ENCODE measurements at places on chromosomes 11 and 22.

- DNase-seq, result no peak
Measured at GRCh38 chr11:123145661-123146060, 49.4 kb downstream of the CLMP start.

DNA sequence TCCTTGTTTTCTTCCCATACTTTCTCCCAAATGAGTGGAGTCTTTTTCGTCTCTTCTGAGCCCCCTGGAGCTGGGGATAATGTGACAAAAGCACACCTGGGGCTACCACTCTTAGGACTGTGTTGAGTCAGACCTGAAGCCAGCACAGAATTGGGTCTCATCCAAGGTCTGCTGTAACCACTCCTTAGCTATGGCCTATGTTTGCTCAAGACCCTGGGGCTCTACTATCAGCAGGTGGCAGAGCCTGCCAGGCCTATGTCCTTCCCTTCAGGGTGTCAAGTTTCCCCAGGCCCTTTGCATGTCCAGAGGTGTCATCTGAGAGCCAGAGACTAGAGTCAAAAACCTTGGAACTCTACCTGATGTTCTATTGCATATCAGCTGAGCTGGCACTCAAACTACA, 335.7 kb downstream of the DDX10 start:
- DNase-seq, result peak; percentile 2

- no peak for DNase-seq
Measured at GRCh38 chr11:45149483-45150056, 3.1 kb downstream of the PRDM11 start.

DNA sequence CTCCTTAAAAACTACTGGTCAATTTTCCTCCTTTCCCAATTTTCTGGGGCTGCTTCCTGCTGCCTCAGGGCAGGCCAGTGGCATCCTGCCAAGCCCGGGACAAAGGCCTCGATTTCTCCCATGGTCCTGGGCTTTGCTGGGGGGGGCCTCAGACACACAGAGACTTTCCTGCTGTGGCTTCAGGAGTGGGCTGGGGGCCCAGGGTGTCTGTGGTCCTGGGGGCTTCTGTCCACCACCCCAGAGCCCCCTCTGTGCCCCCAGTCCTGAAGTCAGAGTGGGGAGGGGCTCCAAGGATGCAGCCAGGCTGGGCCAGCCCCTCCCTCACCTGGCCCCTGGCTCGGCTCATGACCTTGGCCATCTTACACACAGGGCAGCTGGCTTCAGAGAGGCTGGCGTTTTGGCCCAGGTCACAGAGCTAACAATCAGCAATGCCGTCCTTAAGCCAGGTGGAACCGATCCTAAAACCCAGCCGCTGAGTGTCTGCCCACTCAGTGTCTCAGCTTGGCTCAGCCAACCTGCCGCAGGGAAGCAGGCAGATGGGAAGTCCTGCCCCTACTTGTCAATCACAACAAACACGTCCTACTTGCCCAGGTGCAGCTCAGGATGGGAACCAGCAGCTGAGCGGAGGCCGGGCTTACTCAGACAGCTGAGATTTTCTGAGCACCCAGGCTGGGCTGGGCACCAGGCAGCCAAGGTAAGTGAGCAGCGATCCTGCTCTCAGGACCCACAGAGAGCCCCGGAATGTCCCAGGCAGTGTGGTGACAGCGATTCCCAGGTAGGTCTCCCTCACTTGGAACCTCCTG, 34.6 kb downstream of the OSBPL5 start:
- DNase-seq, result no peak

DNA sequence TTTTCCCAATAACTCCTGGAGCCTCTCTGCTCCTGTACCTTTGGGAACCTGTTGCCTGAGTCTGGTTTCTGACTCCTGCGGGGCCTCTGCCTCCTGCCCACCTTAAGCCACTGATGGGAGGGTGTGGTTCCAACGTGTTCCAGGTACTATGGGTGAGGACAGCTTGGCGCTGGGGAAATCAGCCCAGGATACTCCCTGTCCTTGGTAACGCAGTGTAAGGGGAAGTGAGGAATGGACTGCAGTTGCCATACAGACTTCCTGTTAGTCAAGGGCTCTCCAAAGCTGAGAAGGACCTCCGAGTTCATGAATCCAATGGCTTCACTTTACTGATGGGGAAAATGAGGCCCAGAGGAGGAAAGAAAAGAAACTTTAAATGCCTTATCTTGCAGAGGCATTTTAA, 1.2 kb upstream of the MARK2 start:
- no peak for DNase-seq

DNA sequence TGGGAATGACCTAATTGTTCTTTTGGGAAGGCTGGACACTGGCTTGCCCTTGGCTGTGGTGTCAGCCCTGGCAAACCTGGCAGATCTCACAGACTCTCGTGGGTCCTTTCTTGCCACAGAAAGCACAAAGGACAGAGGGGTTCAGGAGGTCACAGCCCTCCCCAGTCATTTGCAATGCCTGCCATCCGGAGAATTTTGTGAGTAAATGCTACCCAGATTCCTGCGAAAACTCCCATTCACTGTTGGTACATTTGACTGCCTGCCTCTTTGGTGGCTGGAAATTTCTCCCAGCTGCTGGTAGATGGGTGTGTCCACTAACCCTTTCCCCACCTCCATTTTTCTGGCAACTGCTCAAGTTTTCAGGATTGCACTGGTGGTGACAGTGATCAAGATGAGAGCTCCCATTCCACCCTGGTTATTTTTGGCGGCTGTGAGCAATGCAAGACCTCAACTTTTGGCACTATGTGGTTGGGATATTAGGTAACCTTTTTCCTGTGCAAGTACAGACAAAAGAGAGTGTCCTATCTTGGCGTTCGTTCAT, 155.7 kb downstream of the NAV2 start:
- peak; percentile 95 for DNase-seq

DNA sequence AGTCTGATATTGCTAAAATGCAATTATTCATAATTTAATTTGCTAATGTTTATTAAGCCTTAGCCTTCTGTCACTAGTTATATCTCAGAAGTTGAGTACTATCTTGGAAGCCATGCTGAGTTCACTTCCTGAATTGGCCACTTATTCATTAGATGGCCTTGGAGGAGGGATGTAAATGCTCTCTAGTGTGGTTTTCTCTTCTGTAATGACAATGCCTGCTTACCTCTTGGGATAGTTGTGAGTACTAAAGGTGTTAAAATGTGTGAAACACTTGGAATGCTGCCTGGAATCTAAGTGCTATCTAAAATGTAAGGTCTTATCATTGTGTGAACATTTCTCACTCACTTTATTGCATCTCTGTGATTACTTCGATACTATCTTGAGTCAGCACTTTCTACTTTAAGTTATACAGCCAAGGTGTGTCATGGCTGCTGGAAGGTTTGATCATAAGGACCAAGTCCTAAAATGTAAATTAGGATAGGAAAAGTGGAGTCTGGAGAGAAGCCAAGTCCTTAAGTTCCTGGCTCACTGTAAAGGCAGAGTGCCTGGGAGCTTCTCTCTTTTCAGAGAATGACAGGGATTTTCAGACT, 12.4 kb downstream of the GLYATL2 start:
- no peak for DNase-seq

DNA sequence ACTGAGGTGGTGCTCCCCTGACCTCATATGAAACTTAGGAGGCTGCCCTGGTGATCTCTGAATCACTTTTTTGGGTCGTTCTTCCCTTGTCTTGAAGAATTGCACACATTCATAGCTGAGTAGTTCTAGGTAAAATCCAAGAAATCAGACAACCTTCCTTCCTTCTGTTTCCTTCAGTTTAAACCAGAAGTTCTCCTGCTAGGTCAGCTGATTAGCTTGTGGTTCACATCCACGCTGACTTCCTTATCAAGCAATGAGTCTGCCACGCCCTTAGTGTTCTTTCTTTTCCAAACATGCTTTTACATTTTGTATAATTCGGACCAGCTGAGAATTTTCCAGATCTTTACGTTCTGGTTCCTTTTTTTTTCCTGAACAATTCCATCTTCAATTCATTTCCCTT, 892.8 kb downstream of the NTM start:
- DNase-seq, result no peak

DNA sequence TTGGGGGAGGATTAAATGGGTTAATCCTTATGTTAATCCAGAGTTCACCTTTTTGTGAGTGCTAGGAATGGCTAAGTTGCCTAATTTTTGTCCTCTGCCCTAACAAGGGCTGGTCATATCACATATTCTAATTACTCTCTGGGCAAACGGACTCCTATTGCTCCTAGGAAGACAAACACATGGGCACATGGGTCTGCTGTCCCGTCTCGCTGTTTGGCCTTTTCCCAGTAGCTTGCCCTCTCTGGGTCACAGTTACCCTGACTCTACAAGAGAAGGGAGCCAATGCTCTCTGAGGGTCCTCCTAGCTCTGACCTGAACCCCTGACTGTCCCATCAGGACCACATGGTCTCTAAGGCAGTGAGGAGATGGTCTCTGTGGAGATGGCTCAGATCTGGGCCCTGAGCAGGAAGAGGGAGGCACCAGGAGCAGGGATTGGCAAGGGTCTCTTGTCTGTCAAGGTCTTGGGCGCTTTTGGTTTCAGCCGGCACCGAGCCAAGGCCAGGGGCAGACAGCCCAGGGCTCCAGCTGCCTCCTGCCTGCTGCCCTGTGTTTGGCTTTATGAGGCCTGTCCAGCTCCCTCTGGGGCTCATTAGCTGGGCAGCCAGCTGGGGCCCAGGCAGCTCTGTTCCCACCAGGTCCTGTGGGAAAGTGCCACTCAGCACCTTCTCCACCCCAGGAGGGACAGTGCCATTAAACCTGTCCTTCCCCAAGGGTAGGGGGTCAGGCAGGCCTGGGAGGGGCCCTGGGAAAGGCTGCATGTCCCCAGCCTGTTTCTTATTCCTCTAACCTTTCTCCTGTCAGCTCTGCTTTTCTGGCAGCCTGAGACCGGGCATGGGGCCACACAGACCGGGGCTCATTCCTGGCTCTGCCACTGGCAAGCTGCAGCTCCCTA, 559.9 kb downstream of the MN1 start:
- DNase-seq, result peak; percentile 86

- peak; percentile 4 for DNase-seq
Measured at GRCh38 chr11:91248199-91248807, 976.3 kb upstream of the FAT3 start.

- DNase-seq, result peak; percentile 76
Measured at GRCh38 chr22:36659762-36660509, 43.6 kb downstream of the CACNG2 start.

DNA sequence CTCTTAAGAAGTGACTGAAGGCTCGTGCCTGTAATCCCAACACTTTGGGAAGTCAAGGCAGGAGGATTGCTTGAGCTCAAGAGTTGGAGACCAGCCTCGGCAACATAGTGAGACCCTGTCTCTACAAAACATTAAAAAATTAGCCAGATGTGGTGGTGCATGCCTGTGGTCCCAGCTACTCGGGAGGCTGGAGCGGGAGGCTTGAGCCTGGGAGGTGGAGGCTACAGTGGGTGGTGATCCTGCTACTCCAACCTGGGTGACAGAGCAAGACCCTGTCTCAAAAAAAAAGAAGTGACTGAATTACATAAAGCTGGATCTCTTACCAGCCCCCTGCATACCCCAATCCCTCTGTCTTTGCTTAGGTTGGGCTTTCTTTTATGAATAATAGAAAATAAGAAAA, 58.1 kb downstream of the C22orf31 start:
- no peak for DNase-seq

DNA sequence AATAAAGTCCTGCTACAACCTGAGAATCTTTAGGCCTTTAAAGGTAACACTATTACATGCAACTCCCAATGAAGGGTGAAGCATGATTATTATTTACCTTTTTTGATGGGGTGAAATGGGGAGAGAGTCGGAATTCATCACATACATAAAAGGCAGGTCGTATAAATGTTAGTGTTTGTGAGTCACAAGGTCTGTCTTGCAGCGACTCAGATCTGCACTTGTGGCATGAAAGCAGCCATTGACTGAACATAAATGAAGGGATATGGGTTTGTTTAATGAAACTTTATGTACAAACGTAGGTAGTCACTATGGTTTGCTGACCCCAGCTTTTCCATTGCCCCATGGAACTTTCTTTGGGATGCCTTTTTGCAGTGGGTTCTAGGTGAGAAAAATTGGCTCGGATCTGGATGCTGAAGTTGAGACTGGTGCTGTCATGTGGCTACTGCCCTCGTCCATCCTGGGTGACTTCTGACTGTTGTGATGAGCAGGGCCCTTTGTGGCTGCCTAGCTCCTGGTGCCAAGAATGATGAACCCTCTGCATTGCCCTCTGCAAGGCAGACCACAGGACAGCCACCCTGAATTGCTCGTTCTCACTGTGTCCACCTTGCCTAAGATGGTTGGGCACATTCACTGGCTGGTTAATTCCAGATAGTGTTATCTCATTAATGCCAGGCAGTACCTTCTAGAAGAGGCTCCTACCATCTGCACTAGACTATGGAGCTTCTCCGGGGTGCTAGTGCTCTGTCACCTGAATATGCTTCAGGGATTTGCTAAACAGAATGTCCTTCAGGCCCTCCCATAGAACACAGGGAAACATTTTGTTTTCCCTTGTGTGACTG, 11.3 kb downstream of the GGTLC2 start:
- DNase-seq, result no peak

GRCh38 chr22:28442711-28443525, 236.7 kb downstream of the TTC28 start:
- DNase-seq, result no peak

GRCh38 chr11:19121646-19122045, 4.7 kb downstream of the ZDHHC13 start:
- DNase-seq, result no peak

DNA sequence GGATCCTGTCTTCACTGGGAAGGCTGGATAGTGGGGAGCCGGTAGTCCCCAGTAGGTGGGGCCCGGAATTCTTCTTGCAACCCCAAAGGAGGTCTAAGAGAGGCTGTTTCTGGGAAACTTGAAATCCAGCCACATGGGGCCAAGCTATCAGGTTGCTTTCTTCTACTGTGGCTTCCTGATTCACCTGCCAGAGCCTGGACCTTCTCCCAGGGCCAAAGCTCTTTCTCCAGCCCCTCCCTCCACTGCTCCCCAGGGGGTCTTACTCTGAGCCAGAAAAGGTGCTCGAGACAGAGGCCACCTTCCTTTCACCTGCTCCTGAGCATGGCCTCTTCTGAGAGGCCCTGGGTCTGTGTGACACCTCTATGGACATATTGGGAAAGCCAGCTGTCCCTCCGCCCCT, 9.1 kb downstream of the TST start:
- DNase-seq, result no peak

DNA sequence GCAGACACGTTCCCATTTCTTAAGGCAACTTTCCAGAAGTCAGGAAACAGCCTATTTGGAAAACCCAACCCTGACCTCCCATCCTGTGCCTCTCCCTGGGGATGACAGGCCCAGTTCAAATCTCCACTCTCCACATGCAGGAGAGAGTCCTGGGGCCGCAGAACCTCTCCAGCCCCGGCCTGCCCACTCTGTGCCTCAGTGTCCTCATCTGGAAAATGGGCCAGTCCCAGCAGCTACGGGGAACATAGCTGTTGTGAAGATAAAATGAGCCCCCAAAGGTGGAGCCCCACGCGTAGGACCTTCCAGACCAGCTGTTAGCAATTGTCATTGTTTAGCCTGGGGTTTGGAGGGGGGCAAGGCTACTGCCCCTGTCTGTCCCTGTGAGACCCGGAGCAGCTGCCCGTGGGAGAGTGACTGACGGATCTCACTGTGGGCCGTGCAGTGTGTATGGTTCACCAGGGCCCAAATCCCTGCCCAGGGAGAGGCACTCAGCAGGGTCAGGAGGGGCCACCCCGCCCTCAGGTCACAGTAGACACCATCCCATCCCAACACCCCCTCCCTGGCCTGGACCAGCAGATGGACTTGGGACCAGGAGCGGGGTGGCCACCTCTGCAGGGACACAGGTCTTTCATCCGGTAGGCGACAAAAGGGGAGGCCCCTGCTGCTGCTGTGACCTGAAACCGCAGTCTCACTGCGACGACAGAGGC, 145.9 kb downstream of the CTTN start:
- DNase-seq, result peak; percentile 39
